Activated CD8-positive, alpha-beta memory T cell treated with anti-CD3 and anti-CD28 coated beads, Interleukin-2, amount 50 U/mL, for 48 hours (primary cell): ENCODE measurements at places on chromosomes 4 and X.

DNA sequence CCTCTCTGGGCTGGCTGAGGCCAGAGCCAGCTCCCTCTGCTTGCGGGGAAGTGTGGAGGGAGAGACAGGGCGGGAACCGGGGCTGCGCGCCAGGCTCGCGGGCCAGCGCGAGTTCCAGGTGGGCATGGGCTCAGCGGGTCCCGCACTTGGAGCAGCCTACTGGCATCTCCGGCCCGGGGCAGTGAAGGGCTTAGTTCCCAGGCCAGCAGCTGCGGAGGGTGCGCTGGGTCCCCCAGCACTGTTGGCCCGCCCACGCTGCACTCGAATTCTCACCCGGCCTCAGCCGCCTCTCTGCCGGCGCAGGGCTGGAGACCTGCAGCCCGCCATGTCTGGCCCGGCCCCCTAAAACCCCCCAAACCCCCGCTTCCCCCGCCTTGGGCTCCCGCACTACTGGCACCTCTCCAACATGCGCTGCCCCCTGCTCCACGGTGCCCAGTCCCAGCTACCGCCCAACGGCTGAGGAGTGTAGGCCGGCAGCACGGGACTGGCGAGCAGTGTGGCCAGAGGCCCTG lies 33.8 kb upstream of the FAT4 start:
- no peak for DNase-seq

GRCh38 chrX:45775468-45775867 lies 574.8 kb upstream of the DIPK2B start:
- DNase-seq, result no peak

DNA sequence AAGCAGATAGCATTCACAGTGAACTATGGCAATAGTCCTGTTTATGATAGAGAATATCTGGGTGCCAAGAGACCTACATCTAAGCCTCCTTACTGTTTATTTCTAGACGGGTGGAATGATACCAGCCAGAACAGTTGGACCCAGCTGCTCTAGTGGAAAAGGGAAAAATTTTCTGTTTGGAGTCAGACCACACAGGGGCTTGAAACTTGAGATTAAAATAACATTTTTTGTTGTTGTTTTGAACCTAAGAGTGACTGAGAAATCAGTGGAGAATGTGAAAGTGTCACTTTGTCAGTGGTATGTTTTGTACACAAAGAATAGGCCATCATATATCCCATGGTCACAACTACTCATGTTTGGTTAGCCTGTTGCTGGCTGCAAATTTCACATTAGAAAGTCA lies 105.7 kb downstream of the AGTR2 start:
- DNase-seq, result no peak

GRCh38 chr4:36761607-36762006 lies 480.2 kb downstream of the DTHD1 start:
- no peak for DNase-seq

DNA sequence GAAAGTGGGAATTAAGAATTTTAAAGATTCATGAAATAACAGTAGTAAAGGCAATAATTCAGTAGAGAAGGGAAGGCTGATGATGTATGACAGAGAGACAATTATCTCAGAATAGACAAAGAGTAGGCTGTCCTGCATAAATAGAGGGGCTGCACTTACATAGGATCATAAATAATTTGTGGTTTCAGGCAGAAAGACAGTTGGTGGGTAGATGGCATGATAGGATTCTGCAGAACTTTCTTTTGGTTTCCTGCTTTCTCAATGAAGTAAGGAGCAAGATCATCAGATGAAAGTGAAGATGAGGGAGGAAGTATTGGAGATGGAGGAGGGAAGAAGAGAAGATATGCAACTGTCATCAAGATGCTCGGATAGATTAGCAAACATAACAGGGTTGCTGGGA lies 604.9 kb upstream of the ZFP42 start:
- DNase-seq, result no peak

GRCh38 chr4:176150704-176151103 lies 44.7 kb downstream of the SPATA4 start:
- no peak for DNase-seq

DNA sequence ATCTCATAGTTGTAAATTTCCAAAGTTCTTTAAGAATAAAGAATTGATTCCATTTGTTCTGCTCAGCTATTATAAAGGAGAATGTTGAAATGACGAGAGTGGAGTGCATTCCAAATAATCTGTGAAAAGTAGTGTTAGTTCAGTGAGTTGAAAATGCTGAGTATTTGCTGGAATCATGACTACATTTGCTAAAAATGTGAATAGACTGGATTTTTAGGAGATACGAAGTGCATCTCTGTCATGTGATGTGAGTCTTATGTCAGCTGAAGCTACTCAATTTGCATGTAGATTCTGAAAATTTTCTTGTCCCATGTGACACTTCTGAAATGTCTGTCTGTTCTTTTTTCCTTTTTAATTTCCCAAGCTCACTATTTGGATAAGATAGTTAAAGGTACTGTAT lies 206.0 kb downstream of the DCTD start:
- DNase-seq, result no peak
